Activated naive CD8-positive, alpha-beta T cell treated with anti-CD3 and anti-CD28 coated beads, Interleukin-2, amount 50 U/mL, for 16 hours (primary cell): ENCODE measurements at places on chromosomes 13 and 19.

GRCh38 chr19:47881757-47882156 is 4.4 kb downstream of the SULT2A1 start:
- no peak for DNase-seq

DNA sequence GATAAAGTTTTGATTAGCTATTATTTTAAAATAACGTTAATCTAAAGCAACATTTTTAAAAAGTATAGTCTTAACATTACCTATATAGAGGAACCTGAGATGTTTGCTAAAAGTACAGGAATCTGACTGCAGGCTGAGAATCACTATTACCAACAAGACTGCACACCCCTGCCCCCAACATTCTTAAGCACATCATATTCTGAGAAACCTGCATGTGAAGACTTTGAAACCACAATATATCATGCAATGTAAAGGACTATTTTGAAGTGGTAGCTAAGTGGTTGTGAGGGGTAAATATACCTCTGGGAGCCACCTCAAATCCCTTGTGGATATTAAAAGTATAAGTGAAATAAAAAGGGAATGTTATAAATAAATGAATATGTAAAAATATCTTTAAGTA is 119.0 kb upstream of the KLF12 start:
- no peak for DNase-seq

DNA sequence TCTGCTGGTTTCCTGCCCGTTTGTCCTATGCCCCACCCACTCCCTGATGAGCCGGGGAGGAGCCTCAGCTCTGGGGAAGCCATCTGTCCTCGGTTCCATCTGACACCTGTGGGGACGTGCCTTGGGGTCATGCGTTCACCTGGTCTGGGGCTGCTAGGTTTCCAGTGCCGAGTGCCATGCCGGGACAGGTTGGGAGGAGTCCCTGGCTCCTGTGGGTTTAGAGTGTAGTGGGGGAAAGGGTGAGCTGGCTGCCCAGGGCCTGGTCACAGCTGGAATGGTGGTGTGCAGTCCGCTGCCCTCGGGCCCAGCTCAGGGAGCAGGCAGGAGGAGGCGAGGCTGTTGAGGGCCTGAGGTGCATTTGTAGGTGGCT is 2.5 kb downstream of the KDM4B start:
- no peak for DNase-seq

DNA sequence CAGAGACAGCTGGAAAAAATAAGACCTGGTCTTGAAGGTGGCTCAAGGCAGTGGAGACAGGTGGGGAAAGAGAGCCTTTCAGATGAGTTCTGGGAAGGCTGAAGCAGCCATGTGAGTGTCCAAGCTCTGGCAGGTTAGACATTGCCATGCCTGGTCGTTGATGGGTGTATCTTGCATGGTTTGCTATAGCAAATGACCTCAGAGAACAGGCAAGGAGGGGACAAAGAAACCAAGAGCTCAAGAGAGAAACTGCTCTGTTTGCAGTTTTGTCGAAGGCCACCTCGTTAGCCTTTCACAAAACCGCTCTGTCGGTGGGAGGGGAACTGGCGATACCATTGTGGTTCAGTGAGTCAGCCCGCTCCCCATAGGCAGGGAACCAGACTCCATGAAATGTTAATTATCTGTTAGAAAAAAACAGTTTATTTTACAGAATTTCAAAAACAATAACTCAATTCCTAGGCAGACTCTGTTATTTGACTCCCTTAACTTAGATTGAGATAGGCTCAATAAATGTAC is 82.8 kb upstream of the ARGLU1 start:
- DNase-seq: no peak

DNA sequence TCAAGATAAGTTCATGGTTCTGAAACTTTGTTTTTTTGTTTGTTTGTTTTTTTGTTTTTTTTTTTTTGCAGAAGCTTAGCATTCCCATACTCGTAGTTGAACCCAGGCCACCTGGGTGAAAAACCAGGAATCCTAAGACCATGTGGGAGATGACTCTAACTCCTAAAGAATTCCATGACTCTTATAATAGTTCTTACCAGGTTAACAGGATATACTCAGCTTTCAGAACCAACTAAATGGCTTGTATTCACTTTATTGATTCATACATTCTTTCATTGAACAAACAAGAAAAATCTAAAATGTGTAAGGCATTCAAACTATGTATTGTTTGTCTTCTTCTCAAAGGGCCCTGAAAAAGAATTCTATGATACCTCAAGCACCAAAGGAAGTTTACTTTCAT is 40.5 kb upstream of the KLF5 start:
- DNase-seq: no peak
